Naive thymus-derived CD8-positive, alpha-beta T cell (primary cell): ENCODE measurements at places on chromosomes 2 and 18.

DNA sequence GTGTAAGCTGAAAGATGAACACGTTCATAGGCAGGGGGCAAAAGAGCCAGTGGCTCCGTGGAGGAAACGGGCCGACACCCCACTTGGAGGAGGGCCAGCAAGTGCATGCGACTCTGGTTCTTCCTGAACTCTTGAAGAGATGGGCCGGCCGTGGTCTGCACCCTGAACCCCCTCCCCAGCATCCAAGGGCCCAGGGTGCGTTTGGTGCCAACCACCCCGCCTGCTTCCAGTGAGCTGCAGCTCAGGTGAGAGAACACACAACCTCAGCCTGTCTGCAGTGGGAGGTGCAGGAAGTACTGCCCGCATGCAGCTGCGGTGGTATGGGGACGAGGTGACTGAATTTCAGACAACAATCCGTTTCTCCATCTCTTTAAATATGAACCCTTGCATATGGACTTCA, 58.9 kb downstream of the ADNP2 start:
- no peak for DNase-seq

GRCh38 chr2:72098935-72099334, 48.7 kb downstream of the CYP26B1 start:
- no peak for DNase-seq

GRCh38 chr2:63257473-63257872, 206.8 kb downstream of the OTX1 start:
- no peak for DNase-seq

GRCh38 chr2:19442731-19443130, 84.3 kb upstream of the OSR1 start:
- no peak for DNase-seq

DNA sequence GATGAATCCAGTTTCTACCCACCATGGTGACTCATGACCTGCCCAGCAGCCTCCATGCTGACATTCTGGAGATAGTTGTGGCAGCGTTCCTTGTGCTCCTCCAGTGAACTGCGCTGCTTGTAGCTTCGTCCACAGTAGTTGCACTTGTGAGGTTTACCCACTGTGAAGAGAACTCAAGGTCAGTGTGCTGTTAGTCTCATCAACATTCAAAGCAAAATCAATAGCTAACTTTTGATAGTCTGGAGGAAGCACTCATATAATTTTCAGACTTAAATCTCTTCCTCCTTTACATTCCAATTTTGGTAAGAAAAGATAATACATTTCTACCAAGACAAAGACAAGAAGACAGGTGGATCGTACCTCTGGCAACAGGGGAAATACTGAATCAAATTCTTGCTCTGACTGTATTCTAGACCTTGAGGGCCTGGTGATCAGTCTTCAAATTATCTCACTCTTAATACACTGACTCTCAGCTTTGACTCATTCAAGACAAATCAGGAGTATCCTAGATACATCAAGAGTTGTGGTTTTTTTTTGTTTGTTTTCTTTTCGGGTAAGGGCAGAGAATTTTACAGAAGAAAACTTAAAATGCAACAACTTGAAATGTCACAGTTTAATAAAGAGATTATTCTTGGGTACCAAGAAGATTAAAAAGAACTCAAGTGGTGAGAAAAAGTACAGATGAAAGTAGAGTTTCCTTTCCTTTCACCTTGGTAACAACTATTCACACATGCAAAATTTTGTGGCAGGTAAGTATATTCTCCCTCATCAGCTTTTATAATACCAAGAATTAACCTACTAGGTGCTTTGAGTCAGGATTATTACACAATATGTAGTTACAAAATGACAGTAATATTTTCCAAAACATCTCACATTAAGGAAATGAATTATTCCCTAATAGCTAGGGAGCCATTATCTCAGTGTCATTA, 129.2 kb downstream of the IKZF2 start:
- DNase-seq, result no peak

GRCh38 chr2:191878548-191879279, 31.8 kb upstream of the CAVIN2 start:
- no peak for DNase-seq

DNA sequence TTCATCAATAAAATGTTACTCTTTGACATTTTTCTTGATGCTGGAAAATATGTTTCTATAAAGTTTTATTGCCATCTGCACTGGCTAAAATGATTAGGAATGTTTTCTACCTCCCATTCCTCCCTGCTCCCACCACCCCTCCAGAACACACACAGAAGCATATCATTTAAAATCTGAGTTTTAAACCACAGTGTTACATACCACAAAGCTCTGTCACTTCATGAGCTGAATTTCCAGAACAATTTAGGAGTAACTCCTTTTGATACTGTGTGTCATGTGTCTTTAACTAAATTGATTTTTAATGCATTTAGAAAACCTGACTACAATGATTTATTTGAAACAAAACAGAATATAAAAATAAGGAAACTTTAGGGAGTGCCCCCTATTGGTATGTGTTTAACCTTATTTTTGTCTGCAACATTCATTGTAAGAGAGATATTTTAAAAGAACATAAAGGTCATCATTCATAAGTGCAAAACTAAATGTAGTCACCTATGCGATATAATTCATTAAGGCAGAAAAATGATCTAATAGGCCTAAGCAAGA, 52.0 kb downstream of the FEZ2 start:
- DNase-seq, result no peak

GRCh38 chr2:120635146-120635545, 100.5 kb upstream of the GLI2 start:
- DNase-seq, result no peak

DNA sequence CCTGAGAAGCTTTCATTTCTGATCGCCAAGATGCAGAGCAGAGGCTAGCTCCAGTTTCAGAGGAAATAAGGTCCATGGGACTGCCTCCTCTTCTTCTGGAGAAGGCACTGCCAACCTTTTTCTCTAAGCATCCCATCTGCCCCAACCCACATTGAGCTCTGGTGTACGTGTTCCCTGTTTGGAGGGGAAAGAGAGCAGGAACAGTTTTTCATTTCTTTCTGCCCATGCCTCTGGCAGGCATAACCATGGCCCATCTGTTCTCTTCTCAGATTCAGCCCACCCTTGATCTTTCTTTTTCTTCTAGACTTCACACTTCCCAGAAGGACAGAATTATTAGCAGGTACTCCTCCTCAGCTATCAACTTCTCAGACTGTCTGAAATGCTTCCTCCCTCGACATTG, 1110.3 kb upstream of the KLHL29 start:
- no peak for DNase-seq

DNA sequence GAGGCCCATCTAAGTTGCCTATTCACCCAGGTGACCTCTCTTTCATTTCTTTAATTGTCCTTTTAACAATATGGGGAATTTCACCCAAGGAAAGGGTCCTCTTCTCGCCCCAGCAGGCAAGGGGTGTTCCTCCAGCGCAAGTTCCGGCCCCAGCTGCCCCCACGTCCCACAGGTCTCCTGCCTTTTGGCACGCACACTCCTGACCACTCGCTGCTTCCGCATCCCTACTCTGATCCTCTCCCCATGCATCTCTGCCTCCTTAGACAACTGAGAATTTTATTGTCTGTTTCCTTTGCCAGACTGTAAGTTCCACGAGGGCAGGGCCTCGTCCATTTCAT, 684 bp upstream of the ARPC2 start:
- DNase-seq, result no peak

DNA sequence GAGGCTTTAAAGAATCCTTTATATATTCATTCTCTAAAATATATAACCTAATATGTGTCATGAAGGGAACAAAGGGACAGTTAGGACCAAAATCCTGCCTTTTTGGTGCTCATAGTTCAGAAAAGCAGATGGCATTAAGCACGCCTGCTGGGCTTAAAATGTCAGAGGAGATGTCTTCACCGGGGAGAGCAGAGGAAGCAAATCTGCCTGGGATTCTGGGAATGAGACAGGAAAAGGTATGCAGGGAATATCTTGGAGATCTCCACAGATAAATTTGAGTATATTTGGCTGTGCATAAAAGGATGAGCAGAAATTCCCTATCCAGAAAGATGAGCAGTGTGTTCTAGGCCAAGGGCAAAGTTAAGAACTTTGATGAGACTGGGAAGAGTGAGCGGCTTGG, 45.5 kb downstream of the FSHR start:
- no peak for DNase-seq

DNA sequence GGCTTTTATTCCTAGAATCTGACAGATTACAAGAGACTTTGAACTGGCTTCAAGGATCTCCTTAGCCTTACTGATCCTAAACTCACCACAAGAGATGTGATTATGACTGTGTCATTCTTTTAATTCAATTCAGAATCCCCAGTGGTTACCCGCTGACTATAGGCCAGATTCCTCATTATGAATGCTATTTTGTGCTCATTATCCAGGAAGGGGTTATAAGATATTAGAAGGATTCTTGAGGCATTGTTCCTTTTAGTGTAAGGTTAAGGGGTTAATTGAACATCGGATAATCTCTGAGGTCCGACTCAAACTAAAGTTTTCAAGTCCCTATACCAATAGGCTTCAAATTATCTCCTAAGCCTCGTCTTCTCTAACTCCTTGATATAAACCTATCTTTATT, 39.4 kb upstream of the TDRD15 start:
- no peak for DNase-seq

DNA sequence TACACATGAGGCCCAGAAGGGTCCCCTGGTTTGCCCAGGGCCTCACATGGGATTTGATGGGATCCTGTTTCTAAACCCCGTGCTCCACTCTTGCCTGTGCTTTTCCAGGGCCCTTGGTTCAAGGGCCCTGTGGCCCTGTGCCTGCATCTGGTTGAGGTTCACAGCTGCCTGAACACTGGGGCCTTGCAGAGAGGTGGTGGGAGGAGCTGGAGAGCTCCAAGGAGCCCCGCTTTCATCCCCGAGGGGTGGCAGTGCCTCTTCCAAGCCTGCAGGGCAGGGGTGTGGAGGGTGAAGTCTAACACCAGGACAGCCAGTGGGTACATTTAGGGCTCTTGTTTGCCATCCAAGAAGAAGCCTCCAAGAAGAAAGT, 82.3 kb downstream of the GLI2 start:
- DNase-seq, result no peak
